ENCODE measurements at places on chromosomes 5 and 9. TPM values are rescaled to one million over a fixed set of nuclear protein-coding genes. Genes with fewer than 3 reads are reported as not detected.

Gene DIRAS2
- not detected for total RNA-seq

Gene FOXD4L5
- total RNA-seq = not detected

Gene ZDHHC11
- total RNA-seq = 11.2 TPM

Gene IL31RA
- total RNA-seq = 0.68 TPM
